ENCODE measurements at places on chromosomes 7 and 10.

- DNase-seq = no peak
Observed at GRCh38 chr10:4121502-4122380, 336.7 kb upstream of the KLF6 start.

DNA sequence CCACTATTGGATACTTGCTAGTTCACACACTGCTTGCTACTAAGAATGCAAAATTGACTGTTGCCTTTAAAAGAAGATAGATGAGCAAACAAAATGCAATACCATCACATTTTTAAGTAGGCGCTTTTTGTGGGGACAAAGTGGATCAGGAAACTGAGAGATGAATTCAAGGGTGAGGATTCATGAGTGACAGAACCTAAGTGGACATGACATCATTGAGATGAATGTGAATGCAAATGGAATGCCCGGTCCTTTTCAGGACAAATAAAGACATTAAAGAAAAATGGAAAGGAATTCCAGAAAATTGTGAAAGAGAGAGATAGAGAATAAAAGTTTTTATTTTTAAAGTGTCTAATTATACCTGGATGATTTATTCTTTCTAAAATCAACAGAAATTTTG lies 106.3 kb upstream of the AKR1E2 start:
- DNase-seq = no peak

DNA sequence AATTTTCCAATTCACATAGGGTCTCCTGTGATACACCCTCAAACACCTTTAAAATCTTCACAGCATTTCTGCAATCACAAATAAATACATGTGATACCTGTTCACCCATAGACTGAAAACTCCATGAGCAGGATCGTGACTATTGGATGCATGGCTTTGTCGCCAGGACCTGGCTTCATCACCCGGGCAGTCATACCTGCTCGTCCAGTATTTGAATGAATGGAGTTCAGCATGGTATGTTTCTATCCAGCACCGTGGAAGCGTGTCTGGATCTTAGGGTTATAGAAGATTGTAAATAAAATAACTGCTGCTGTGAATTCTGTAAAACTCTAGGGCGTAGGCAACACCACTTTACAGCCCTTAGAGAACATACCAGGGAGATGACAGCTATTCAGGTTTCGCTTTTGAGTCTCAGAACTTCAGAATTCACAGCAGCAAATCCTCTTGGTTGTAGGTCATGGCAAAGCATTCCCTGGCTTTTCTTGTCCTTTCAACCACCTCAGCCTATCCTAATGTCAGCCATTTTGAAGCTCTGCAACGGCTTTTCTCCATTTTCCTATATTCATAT lies 47.4 kb upstream of the USP6NL start:
- no peak for DNase-seq

DNA sequence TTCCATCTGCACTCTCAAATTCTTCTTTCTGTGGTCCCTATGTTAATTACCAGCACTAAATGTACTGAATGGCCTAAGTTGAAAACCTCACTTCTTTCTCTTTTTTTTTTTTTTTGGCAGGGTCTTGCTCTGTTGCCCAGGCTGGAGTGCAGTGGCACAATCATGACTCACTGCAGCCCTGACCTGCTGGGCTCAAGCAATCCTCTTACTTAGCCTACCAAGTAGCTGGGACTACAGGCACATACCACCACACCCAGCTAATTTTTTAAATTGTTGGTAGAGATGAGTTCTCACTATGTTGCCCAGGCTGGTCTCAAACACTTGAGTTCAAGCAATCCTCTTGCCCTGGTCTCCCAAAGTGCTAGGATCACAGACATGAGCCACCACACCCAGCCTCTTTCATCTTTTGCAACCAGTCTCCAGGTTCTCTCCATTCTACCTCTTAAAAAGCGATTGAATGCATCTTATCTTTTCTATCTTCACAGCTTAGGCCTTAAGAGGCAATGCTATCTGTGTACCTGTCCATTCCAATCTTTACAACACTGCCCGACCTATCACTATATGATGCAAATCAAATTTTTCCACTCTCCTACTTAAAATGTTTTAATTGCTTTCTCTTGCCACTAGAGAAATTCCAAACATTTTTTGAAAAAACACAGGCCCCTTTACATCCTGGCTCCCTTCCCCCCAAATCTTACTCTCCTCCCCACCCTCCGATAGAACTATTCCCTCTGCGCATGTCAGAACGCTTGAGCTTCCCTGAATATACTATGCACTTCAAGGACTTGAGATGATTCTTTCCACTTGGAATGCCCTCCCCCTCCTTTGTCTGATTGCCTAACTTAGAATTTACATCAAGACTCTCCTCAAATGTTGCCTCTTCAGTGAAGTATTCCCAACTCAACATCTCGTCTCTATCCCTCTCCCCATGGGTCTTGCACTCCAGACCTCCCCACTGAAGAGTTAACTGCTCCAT lies 6.0 kb downstream of the ICA1 start:
- no peak for DNase-seq

- DNase-seq = no peak
Observed at GRCh38 chr10:129258283-129258923, 208.6 kb upstream of the MGMT start.

GRCh38 chr10:5764422-5765297 lies 48.6 kb downstream of the GDI2 start:
- DNase-seq = no peak

- no peak for DNase-seq
Observed at GRCh38 chr7:1668396-1669063, 1.5 kb upstream of the ELFN1 start.

GRCh38 chr7:37349979-37350590 lies 98.6 kb downstream of the ELMO1 start:
- no peak for DNase-seq

GRCh38 chr10:44478876-44479705 lies 94.2 kb upstream of the CXCL12 start:
- no peak for DNase-seq

DNA sequence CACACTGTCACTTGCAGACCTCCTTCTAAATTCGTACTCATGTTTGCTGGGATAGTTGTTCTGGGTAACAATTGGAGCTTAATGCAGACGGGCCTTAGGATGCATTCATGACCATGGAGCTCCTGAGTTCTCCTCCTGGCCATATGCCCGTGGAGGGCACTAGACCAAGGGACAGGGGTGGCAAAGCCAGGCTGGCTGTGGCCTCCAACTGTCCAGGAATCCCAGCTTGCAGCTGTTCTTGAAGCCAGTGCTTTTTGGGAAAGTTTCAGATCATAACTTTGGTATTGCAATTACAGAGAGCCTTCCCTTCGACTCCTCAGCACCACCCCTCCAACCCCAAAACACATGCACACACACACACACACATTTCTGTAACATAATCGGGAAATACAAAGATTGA lies 30.6 kb downstream of the ANTXRL start:
- no peak for DNase-seq

GRCh38 chr7:676246-676971 lies 50.1 kb upstream of the DNAAF5 start:
- no peak for DNase-seq

DNA sequence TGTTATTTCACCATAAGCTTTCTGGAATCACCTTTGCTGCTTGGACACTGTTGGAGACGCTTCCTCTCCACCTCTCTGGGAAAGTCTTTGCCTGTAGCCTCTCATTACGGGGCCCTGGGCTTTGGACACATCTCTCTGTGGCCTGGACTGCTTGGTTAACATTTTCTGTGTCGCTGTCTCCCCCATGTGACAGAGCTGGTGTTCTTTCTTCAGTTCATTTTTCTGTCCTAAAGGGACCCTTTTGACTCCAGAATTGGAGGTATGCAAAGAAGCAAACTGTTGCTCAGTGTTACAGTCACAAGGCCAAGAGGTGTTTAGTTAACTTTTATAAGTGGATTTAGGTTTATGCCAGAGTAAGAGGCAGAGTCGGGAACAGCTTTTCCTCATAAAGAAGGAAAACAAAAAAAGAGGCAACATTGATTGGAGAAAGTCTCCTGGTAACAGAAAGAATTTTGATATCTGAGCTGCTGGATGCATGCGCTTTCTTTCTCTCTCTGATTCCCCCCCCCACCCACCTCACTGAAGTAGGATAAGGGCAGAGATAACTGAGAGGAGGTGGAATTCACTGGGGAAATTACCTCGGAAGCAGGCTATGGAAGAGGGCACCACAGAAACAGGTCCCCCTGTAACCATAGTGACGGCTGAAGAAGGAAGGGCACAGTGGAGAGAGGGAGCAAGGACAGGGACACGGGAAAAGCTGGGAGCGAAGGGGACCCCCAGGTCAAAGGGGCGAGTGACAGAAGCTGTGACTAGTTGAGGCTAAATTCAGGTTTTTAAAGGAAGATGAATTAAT lies 57.8 kb downstream of the LGI1 start:
- no peak for DNase-seq

DNA sequence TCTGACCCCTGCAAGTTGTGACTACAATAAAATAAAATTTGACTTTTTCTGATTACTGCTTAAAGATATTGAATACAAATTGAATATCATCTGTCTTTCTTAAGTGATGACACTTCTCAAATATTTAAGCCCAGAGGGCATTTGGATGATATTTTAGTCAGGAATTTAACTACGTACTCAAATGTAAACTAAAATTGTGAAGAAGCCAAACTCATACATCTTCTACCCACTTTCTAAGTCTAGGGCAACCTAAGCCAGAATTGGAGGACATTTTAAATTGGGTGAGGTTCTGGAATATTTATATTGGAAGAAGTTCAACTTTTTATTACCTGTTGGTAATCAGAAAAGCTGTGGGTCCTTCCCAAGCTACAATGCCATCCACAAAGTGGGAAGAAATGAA lies 149.1 kb upstream of the WDR11 start:
- no peak for DNase-seq

DNA sequence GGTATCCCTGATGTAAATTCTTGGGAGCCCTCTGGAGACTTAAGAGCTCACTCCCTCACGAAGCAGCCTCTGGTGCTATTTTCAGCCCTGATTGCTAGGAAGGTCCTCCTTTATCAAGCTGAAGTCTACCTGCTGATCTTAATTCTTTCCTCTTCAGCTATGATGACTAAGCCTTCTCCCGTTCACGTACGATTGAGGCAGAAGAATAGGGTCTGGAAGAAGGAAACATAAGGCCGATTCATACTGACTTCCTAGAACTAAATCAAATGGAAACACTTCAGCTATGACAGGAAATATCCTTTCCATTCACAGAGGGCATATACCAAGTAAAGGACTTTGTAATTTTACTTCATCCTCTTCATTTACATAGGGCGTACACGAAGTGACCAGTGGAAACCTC lies 107.0 kb downstream of the CPXM2 start:
- no peak for DNase-seq

DNA sequence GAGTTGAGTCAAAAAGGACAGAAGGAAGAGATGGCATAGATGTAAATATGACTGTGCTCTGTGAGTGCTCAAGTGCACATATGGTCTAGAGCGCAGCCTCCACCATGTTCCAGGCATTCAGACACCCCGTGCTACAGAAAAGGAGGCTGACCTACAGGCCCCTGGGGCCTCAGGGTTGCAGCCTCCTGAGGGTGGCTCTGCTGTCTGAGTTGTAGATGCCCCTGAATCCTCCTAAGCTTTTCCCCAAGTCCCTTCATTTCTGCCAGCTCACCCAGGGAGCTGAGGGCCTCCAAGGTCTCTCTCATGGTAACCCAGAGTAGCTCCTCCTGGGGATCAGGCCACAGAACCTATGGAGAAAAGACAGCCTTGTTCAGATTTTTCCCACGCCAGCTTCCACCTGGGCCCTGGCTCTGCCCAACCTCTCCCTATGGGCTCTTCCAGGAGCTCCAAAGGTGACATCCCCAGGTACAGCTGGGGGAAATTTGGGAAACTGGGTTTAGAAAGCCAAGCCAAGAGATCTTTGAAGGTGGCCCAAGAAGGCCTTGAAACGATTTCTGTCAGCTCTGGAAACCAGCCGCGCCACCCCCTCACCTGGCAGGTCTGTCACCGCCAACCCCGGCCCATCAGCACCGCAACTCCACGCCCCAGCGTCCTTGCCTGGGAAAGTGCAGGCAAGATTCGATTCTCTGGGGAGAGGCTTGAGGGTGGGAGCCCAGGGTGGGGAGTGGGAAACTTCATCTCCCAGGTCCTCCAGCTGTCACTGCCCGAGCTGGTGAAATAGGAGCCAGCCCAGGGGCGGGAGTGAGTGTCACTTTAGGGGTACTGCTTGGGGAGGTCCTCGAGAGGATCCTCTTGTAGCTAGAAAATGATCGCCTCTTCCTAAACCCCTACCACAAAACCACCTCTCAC lies 2.4 kb downstream of the ZNF467 start:
- no peak for DNase-seq

DNA sequence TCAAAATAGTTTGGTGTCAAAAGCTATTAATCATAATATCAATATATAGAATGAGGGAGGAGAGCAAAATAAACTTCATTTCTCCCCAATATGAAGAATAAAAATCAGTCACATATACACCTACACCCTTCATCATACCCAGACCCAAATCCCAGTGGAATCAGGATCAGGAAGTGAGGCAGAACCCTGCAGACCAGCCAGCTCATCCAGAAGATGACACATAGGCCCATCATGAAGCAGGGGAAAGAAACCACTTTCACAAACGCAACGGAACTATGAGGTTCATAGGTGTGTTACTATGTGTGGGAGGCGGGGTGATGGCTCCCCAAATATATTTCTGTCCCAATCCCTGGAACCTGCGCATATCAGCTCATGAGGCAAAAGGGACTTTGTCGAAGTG lies 89.0 kb downstream of the RSU1 start:
- no peak for DNase-seq

GRCh38 chr10:12958546-12959110 lies 42.9 kb downstream of the CCDC3 start:
- DNase-seq = no peak

GRCh38 chr7:122046402-122046801 lies 97.6 kb downstream of the AASS start:
- no peak for DNase-seq

GRCh38 chr7:95922191-95922590 lies 149.8 kb downstream of the DYNC1I1 start:
- DNase-seq = no peak

GRCh38 chr7:30468791-30469190 lies 9.8 kb downstream of the NOD1 start:
- DNase-seq = no peak

- DNase-seq = no peak
Observed at GRCh38 chr7:125149151-125149550, 219.5 kb upstream of the POT1 start.

GRCh38 chr10:127298381-127298780 lies 102.0 kb upstream of the INSYN2A start:
- no peak for DNase-seq

- DNase-seq = no peak
Observed at GRCh38 chr10:119331061-119331460, 123.7 kb downstream of the GRK5 start.

DNA sequence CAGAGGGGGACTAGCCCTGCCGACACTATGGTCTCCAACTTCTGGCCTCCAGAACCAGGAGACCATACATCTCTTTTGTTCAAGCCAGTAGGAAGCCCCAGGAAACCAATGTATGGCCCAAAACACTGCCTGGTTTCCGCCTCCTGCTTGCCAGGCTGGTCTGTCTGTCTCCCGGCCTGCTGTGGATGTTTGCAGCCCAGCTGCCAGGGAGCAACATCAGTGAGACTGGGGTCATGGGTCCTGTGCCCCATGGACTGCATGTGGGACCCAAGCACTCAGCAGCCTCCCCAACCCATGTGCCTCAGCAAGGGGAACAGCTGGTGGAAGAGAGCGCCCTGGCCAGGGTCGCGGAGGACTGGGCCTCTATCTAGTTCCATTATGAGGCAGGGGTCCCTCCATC lies 33.4 kb upstream of the NUB1 start:
- no peak for DNase-seq
